ENCODE measurements at places on chromosomes 6 and 20.
A peak's percentile ranks its signal among the peaks of the same experiment; 100 is the strongest.

DNA sequence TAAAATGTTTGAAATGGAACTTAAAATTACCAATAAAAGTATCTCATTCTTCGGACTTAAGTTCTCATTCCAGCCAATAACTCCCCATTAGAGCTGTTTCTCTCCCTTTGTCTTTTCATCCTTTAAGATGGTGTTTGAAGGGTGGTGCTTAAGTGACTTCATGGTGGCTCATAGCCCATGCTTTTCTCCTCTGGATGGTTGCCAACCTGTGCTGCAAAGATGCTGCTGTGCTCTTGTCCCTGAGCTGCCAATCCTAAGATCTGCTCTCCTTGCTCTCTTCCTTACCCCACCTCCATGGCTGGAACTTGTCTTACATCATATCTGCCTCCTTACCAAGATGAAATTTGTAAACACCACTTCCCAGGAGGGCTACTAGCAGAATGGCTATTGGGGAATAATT lies 31.6 kb upstream of the PNRC1 start:
- no peak for DNase-seq

DNA sequence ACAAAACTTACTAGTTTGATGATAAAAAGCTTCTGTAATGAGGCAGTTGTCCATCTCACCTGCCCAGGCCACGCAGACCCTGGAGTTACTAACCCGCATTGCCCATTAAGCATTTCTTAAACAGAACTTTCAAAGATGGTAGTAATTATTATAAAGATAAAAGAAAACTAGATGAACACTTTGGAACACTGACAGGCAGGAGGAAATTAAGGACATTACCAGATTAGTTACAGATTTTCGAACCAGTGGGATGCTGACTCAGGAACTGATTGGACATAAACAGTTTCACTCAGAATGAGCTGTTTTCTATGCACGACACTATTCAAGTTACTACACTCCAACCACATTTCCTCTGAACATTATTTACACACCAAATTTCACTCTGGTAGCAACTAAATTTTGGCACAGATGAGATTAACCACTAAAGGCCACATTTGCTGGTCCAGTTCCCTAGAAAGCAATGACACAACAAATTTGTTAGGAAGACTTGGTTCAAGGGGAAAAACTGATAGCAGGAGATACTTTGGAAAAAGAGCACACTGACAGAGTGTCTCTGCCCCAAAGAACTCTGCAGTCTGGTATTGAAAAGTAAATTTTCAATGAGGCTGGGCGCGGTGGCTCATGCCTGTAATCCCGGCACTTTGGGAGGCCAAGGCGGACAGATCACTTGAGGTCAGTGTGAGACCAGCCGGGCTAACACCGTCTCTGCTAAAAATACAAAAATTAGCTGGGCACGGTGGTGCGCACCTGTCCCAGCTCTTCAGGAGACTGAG lies 3.0 kb downstream of the ROMO1 start:
- no peak for DNase-seq

DNA sequence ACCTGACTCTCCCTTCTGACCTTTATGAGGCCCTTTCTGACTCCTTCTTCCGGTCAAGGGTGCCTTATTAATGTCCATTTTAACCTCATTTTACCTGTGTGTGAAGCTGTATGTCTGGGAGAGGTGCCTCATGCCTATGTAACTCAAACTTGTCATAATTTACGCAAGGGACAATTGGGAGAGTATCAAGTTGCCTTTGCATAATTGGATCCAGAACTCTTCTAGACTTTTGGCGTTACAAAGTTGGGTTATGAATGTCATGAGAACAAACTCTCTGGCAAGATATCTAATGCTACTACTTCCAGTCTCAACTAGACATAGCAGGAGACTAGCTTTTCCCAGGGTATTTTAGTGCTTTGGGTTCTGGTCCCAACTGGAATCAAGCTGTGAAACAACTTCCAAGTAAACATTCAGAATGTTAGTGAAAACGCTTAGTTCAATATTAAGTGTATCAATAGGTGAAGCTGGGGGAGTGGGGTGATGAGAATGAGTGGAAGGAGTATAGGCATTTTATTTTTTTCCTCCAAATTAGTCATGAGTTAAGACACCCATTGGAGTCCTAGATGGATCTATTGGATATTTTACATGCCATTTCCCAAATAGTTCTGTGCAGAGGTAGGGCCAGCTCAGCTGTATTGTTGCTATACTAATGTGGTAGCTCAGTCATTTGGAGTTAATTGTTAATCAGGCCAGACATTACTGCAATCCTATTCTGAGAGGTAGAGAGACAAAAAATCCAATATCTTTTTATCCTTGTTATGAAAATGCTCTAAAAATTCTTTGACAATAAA lies 159.9 kb downstream of the TFAP2B start:
- no peak for DNase-seq

DNA sequence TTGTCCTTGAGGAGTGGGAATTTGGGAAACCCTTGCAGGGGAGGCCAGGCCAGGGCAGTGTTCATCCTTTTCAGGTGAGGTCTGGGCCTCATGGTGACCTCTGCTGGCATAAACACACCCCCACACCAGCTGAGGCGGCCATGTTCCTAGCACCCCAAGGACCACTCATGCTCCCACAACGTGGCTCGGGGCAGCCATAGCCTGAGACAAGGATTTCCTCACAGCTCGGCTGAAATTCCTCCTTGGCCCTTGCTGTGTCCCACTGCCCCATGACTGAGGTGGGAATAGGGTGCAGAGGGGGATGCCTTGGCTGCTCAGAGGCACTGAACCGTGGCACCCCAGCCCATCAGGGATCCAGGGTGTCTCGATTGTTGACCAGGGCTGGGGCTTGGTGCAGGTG lies 27.3 kb upstream of the SPDEF start:
- DNase-seq: no peak

- no peak for DNase-seq
These were observed 342.1 kb downstream of the PLCB1 start for GRCh38 chr20:8474027-8474668.

GRCh38 chr6:68237205-68237604 lies 397.9 kb upstream of the ADGRB3 start:
- no peak for DNase-seq

DNA sequence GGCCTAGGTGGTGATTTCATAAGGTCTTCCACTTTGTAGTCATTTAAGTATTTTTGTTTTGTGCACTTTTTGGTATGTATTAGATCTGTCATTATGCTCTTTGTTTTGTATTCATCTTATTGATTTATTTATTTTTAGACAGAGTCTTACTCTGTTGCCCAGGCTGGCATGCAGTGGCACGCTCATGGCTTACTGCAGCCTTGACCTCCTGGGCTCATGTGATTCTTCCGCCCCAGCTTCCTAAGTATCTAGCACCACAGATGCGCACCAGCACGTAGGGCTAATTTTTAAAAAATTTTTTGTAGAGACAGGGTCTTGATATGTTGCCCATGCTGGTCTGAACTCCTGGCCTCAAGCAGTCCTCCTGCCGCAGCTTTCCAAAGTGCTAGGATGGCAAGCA lies 30.6 kb downstream of the TPX2 start:
- DNase-seq: no peak

DNA sequence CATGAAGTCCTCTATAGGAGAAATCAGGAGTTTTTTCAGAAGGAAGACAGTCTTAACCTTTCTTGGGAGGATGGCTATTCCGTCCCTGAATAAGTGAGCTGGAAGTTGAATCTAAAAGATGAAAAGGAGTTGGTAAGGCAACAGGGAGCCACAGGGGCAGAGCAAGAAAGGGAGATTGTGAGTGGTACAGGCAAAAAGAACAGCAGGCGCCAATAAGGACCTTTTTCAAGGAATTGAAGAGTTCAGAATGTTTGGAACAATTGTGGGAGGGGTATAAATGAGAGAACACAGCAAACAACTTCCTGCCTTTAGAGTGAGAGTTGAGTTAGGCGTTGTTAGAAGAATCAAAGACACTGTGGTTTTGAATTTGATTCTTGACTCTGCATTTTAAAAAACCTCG lies 1003.7 kb downstream of the EPHA7 start:
- DNase-seq: no peak

GRCh38 chr6:131858765-131859415 lies 51.1 kb downstream of the ENPP1 start:
- no peak for DNase-seq

GRCh38 chr6:40661726-40662125 lies 74.6 kb upstream of the LRFN2 start:
- no peak for DNase-seq

DNA sequence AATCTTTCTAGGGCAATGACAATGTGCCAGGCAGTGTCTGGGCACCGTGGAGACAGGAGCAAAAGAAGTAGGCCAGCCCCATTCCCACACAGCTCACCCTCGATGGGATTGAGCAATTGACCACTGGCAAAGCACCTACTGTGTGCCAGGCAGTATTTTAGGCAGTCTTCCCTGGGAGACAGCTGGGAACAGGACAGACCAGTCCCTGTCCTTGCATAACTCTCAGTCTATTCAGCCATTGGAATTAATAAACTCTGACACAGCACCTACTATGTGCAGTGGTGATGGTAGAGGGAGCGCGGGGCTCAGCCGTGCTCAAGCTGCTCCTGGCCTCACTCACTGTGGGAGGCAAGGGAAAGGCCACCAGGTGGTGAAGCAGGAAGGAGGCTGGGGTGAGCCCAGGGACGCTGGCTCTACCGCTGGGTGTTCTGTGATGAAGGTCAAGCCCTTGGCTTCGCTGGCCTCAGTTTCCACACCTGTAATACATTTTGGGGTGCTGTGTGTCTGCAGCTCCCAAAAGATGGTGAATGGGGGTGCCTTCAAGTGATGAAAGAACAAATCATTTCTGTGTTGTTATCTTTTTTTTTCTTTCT lies 122.3 kb upstream of the PMEPA1 start:
- DNase-seq: no peak

- peak; percentile 87 for DNase-seq
These were observed 61.1 kb upstream of the CCN6 start for GRCh38 chr6:111992851-111993250.

DNA sequence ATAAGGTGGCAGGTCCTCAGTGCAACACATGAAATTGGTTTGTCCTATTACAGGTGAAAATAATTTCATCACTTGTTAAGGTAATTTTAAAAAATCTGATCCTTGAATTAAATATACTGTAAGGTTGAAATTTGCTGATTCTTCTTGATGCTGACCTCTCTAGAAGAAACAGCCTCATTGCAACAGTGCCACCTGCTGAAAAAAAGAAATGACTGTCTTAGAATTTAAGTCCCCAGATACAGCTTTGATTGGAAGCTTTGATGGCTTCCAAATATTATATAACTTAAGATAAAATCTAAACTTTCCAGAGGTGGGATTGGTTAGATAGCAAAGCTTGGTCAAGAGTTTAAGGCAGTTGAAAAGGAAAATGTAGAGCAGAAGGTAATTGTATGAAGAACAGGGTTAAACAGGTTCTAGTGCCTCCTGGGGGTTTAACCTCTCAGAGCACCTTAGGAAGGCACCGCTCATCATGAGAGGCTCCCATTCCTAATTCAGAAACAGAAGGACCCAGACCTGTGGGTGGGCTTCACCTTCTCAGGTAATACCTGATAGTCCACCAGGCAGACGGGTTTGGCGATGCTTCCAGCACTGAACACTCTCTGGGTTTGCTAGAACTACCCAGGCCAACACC lies 401.0 kb downstream of the PAX1 start:
- no peak for DNase-seq

DNA sequence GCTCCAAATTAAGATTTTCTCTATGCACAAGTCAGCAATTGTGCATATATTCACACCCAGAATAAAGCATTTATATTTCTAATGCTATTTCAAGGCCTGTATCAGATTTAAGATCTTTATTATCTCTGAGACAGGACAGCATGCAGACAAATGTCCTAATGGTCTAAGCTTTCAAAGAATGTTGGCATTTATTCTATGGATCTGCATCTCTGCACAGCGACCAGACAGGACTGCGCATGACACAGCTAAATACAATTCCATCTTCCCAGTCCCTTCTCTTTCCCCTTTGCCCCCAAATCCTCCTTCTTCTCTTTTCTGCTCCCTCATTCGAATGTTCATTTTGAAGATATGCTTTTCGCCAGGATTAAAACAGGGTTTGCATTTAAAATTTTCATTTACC lies 478.5 kb downstream of the PKHD1 start:
- no peak for DNase-seq

DNA sequence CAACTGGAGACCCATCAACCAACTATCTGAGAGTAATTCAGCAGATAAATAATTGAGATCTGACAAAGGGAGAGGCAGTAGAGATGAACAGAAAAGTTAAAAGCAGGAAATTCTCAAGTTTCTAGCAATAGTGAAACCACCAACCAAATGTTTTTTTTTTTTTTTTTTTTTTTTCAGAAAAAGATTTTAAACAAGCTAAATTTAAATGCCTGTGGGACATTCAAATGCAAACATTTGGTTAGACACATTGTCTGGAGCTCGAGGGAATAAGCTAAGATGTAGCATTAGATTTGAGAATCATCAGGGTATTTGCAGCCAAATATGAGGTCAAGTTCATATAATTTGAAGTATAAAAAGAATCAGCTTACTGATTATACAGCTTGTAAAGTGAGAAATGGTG lies 16.4 kb downstream of the RANBP9 start:
- no peak for DNase-seq
